ENCODE measurements at places on chromosomes 2 and 18.

DNA sequence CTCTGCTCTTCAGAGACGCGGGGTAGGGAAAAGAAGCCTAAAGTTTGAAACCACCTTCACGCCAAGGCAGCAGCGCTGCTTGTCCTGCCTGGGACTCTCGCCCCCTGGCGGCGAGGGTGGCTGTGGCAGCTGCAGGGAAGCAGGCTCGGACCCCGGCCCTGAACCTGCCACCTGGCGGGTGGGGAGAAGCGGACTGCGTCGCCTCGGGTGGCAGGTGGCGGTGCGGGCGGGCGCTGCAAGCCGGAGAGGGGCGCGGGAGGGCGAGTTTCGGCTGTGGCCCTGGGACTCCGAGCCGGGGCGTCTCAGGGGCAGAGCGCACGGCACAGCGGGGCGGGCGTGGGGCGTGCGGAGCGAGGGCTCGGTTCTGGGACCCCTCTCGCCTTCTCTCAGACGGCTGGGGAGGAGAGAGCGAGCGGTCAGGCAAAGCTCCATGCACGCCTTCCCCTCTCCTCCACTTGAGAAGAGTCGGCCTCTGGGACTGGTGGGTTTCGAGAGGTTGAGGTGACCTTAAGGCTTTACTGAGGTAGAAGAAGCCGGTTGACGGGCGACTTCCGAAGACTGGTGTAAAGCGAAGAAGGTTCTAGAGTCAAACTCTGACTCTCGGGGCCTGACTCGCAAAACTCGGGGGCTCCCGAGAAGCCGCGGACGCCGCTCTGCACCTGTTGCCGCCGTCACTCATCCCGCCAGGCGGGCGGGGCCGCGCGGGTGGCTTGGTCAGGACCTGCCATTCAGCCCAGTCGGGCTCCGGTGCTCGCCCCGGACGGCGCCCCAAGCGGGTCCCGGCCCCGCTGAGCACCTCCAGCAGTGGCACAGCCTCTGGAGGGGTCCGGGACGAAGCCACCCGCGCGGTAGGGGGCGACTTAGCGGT, 1.1 kb upstream of the BOLL start:
- DNase-seq: peak; percentile 72

DNA sequence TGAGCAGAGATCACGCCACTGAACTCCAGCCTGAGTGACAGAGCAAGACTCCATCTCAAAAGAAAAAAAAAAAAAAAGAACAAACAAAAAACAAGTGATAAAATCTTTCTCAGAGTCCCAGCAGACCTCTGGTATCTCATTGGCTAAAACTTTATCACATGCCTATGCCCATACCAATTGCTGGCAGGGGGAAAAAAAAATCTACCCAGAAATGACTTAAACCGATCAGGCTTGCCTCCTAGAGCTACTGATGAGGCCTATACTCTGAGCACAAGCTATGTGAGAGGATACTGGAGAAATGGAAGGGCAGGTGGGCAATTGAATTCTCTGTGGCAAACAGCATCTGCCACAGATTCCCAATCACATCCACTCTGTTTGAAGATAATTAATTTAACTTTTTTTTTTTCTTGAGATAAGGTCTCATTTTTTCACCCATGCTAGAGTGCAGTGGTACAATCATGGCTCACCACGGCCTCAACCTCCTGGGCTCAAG, 49.0 kb downstream of the FBXO36 start:
- DNase-seq: no peak

GRCh38 chr18:49842656-49843055, 29.3 kb upstream of the ACAA2 start:
- no peak for DNase-seq

GRCh38 chr2:27593240-27593639, 10.4 kb downstream of the ZNF512 start:
- no peak for DNase-seq

- DNase-seq: no peak
Observed at GRCh38 chr2:127360242-127360641, 27.5 kb downstream of the MAP3K2 start.

GRCh38 chr2:29579495-29580169, 341.8 kb downstream of the ALK start:
- no peak for DNase-seq

GRCh38 chr18:34740101-34740500, 30.0 kb downstream of the DTNA start:
- no peak for DNase-seq

DNA sequence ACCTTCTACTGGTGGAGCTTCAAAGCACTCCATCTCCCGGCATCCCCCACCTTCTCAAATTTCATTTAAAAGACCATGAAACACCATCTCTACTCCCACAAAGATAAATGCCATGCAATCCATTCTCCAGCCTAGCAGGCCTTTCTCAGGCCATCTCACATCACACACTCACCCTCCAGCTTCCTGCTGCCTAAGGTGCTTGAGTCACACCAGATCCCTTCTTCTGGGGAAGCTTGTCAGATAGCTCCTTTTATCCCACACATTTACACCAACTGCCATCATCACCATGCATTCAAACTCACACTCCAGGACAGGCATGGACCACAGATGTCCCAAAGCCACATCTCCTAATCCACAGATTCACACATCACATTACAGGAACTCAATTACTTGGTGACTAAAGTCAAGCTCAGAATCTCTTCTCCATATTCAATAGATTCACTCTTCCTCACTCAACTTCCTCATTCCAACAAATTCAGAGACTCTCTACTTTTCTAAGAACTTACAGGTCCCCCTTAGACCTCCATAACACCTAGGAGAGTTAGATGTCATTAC, 292.5 kb downstream of the TNS1 start:
- DNase-seq: no peak

GRCh38 chr2:129735576-129735975, 243.9 kb upstream of the RAB6C start:
- no peak for DNase-seq

DNA sequence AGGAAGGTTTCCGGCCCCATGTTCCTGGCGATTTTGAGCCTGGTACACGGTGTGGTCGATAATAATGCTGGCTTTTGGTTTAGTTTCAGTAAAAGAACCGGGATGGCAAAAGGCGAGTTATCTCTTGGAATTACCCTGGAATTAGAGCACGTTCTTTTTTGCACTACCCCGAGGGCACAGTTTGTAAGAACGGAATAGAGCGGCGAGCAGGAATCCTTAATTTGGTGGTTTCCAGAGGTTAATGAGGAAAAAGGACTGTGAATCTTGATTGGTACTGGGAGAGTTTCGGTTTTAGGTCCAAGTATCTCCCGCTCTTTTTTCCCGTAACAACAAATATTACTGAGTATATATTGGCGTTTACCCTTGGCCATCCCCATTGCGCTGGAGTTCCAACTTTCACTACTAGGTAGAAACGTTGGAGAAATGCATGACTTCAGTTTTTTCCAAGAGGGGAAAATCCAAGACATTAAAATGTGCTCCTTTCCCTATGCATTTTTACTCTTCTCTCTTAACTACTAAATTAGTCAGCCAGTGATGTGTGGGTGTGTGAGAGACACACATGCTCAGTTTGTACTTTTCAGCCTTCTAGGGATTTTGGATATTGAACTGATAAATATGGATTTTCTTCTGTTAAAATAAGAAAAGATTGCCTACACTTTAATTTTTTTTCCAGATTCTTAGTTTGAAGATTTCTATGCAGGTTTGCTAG, 160.8 kb downstream of the AGPS start:
- DNase-seq: no peak

GRCh38 chr2:222734703-222735014, 63.2 kb downstream of the MOGAT1 start:
- DNase-seq: no peak

GRCh38 chr2:151007365-151007764, 254.3 kb downstream of the RBM43 start:
- no peak for DNase-seq

DNA sequence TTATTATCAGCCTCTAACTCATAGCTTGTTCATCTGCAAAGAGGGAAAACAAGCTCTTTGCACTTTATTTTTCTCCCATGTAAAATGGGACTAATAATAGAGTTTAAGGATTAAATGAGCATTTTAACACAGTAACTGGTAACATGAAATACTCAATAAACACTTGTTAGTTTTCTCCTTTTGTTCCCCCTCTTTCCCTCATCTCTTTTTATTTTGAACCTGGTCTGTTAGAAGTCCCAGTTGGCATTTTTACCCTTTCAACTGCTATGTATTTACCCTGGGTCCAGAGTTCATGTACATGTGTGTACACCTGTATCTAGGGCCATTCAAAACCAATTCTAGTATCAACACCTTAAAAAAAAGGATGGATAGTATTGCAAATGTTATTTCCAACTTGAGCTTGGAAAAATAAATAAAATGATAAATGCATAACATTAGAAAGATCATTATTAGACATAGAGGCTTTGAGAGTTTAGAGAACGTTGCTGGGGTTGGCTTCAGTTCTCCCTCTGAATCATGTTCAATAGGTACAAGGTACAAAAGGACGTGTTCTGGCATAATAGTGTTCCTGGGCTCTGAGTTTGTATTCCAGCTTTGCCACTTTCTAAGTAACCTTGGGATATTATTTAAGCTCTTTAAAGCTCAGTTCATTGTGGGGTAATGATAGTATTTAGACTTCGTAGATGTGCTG, 5.2 kb upstream of the VPS54 start:
- no peak for DNase-seq

DNA sequence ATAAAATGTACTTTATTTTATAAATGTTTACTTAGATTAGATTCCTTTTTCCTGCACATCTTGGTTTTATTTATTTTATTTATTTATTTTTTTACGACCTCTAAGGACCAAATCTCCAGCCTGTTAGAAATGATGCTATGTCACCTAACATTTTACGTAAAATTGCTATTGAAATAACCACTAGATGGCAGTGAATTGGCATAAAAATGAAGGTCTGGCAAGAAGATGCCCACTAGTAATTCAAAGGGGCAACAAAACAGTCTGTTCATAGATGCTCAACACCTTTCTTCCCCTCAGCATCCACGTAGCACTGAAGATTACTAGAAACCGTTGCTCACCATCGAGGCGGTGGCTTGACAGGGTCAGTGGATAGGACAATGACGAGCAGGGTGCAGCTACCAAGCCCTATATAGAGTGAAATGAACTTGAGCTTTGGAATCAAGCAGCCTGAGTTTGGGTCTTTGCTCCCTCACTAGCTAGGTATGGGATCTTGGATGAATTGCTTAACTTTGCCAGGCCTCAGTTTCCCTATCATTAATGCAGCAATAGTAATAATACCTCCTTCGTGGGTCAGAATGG, 128.7 kb upstream of the L3MBTL4 start:
- no peak for DNase-seq

GRCh38 chr2:206988884-206989283, 49.6 kb downstream of the CPO start:
- no peak for DNase-seq

DNA sequence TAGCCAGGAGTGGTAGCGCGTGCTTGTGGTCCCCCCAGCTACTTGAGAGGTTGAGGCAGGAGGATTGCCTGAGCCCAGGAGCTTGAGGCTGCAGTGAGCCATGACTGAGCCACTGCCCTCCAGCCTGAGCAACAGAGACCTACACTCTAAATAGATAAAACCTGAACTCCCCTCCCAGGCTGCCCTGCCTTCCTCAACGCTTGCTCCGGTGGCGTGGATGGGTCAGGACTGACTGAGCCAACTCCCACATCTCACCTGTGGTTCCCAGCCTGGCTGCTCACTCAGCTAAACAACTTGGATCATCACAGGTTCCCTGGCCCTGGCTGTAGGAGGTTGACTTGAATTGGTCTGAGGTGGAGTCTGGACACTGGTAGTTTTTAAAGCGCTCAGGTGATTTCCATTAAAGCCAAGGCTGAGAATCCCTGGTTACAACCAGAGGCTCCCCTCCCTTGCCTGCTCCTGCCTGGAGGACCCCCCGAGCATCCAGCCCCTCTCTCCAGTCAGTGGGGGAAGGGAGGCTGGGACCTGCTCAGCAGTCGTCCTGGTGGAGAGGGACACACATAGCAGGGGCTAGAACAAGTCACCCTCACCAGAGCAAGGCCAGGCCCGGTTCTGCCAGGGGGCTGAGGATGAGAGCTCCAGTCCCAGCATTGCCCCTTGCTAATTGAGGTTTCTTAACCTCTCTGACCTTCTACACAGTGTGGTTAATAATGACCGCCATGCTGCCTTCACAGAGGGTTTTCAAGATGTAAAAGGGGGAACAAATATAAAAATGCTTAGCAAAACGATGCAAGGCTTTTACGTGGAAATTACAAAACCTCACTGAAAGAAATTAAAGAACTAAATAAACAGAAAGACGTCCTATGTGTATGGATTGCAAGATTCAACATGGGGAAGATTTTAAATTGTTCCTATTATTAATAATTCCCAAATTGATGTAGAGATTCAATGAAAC, 46.9 kb upstream of the TAF1B start:
- DNase-seq: no peak

- no peak for DNase-seq
Observed at GRCh38 chr2:42142547-42143184, 26.5 kb upstream of the EML4 start.

DNA sequence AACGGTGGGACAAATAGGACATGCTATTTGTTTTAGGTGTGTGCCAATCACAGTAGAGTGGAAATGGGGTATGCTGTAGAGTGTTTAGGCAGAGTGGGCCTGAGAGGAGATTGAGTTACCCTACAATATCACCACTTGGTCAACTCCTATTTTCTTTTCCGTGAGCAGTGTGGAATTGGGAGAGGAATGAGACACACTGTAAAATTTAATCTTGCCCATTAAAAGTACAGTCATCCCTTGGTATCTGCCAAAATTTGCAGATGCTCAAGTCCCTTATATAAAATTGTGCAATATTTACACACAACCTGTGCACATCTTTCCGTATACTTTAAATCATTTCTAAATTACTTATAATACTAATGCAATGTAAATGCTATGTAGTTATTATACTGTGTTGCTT, 12.4 kb downstream of the FBXO48 start:
- no peak for DNase-seq

DNA sequence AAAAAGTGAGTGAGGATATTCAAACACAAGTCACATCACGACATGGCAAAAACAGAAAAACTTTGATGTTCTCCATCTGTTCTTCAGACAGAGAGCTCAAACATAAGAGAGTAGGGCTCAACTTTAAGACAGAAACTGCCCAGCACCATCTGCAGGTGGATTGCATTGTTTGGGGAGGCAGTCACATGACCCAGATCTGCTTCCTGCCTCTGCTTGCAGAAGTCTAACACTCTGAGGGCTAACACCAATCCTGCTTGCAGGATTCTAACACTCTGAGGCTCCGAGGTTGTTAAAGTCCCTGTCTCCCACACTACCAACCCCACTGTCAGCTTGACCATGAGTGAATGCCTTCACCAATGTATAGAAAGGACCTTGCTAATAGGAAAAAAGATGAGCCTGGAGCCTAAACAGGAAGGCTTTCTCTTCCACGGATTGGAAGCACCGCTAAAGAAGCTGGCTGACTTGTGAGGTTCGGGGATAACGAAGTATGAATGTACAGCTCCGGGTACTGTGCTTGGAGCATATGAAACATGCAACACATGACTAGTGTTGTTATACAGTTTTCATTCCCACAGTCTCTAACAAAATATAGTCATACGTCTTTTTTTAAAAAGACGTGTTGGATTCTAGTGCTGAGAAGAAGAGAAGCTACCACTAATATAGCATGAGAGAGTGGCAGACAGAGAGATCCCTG, 176.6 kb upstream of the CREB1 start:
- DNase-seq: no peak

All from activated T-cell treated with anti-CD3 and anti-CD28 coated beads for 48 hours (primary cell).